Stimulated activated CD8-positive, alpha-beta memory T cell treated with anti-CD3 and anti-CD28 coated beads, Interleukin-4, amount 100 ng/mL, for 1 hour (primary cell): ENCODE measurements at places on chromosomes 7 and 10.

GRCh38 chr7:2523461-2523936 lies 3.9 kb downstream of the LFNG start:
- DNase-seq = no peak

- no peak for DNase-seq
These were observed 233.0 kb downstream of the DIP2C start for GRCh38 chr10:456486-456885.

DNA sequence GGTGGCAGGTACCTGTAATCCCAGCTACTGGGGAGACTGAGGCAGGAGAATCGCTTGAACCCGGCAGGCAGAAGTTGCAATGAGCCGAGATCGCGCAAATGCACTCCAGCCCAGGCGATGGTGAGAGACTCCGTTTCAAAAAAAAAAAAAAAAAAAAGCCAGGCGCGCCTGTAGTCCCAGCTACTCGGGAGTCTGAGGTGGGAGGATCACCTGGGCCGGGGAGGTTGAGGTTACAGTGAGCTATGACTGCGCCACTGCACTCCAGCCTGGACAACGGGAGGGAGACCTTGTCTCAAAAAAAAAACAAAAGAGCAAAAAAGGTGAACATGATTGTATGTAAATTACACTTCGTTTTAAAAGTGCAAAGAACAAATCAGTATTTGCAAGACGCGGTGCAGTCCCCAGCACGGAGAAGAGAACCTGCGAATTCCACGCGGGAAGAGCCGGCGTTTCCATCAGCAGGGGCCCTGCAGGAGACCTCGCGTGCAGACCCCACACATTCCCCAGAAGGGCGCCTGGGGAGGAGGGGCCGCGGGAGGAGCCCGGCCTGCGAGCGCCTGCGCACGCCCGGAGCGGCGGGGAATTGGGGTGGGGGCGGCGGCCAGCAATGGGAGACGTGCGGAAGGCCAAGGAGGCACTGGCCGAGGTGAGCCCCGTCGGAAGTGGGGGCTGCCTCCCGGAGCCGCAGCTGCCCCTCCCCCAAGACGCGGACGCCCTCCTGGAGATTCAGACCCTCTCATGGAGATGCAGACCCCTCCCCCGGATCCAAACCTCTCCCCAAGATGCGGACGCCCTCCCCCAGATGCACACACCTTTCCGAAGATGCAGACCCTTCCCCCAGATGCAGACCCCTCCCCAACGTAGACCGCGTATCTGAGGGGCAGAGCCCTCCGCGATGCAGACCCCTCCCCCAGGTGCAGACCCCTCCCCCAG lies 16.7 kb upstream of the SUN1 start:
- DNase-seq = no peak

GRCh38 chr10:21511946-21512572 lies 13.4 kb downstream of the SKIDA1 start:
- DNase-seq = no peak

GRCh38 chr10:49299816-49300139 lies 808 bp downstream of the C10orf71 start:
- DNase-seq = no peak

DNA sequence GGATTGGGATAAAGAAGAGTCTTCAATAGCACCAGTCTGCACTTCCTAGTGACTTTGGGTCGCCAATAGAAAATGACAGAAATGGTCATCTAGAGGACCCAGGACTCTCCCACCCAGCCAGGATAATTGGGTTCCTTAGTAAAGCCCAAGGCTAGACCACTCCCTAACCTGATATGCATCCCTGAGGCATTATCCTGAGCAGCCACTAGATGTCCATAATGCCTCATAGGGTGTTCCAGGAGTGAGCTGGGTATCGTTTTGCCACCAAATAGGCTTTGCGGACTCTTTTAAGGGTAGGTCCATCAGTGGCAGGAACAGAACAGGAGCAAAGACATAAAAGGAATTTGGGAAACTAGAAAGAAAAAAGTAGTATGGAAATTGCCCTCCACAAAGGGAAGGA lies 4.5 kb upstream of the LRRC4 start:
- DNase-seq = no peak

DNA sequence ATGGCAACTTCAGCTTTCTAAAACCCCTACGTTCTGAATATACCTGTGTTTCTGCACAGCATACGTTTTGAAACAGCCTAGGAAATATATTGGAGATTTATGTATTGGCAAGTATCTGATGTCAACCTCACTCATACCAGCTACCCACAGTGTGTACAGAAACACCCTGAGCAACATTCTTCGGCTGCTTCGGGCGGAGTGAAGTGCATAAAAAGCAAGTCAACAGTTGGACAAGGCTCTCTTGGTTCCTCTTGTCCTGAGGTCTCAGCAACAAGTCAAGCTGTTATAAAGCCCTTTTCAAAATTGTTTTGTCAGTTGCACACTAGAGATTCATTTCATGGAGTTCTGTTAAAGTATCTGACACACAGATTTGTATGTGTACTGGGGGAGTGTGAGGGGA lies 40.0 kb upstream of the PAPSS2 start:
- no peak for DNase-seq

DNA sequence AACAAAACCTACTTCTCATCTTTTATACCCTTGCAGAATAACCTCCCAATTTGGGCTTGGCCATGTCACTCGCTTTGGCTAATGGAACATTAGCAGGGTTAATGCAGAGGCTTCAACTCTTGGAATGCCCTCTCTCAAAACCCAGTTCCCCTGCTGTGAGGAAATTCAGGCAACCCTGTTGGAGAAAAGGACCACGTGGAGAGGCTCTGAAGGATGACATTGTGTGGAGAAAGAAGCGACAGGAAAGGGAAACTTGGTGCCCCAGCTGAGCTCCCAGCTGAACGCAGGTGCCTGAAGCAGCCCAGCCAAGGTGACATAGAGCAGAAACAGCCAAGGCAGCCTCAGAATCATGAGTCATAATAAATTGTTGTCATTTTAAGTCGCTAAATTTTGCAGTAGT lies 214.2 kb upstream of the GHITM start:
- no peak for DNase-seq

DNA sequence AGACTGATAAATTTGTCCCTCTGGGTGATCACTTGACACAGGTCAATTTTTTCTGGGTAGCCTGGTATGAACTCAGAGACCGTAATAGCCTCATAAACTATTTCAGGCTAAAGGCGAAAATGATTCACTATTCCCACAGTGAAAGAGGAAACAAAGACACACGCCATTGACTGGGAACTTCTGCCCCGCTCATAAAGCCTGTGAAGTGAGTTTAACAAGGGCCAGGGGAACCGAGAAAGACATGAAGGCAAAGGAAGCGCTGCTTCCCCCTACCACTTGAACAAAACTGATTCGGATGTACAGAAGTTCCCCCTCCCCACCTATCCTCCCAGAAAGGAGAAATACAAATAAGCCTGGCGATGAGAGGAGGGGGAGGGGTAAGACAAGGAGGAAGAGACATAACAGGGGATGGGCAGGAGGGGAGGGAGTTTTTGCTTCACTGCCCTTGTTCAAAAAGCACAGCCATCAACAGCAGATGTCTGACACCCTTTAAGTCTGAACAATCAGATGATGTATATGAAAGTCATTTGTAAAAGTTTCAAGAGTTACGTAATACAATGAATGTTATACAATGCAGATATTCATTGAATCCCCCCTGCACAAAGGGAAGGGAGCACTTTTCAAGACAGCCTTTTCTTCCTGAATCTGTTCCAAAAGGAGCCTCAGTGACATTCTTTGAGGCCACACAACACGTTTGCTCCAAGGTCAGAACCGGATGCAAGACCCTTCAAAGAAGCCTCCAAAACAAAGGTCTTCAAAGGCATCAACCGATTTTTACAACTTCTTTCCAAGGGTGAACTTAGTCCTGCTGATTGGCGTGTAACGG lies 734 bp downstream of the ABCB4 start:
- no peak for DNase-seq

DNA sequence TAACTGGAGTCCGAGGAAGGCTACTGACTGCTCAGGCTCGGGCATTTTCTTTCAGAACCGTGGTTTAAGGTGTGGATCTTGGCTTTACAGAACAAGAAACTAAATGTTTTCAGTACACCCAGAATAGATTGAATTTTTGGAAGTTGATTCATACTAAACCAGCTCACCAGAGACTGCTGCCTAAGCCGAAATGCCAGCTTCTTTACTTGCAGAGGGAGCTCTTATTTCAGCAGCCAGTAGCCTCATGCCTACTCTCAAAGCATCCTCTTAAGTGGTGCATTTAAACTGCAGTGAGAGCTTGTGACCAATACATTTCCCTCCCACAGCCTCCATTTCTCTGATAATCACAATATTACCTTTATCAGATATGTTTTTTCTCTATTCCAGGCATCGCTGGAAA lies 615.1 kb downstream of the SUGCT start:
- no peak for DNase-seq

DNA sequence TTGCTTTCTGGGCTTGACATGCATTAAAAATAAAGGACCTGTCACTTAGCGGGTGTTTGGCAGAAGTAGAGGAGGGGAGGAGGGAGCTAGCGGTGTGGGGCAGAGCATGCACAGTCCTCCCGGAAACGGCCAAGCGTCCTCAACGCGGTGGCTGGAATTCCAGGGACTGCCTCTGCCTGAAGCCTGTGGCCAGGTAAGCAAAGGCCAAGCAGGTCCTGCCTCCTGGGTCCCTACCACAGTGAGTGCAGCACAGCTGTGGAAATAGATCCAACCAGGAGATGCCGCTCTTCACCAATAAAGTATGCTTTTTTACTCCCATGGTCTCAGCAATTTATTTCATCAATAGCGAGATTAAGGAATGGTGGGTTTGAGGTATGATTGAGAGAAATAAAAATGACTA lies 323.4 kb downstream of the WDR37 start:
- DNase-seq = no peak

- DNase-seq = no peak
These were observed 661 bp downstream of the HECTD2 start for GRCh38 chr10:91410638-91411371.

DNA sequence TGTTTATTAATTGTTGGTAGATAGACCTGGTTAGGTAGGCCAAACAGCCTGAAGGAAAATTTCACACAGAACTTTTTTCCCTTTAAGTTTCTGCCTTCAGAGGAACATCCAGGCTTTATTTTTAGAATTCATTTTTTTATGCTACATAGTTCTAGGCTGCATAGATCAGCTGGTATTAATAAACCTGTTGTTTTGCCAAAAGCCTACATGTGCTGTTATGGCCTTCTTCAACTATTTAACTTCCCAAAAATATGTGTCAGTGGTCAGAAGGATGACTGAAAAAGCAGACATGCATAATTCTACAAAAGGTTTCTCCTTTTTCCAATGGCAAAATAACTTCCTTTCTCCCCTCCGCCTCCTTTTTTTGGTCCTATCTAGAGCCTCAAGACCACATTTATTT lies 303.0 kb upstream of the DKK1 start:
- DNase-seq = no peak

DNA sequence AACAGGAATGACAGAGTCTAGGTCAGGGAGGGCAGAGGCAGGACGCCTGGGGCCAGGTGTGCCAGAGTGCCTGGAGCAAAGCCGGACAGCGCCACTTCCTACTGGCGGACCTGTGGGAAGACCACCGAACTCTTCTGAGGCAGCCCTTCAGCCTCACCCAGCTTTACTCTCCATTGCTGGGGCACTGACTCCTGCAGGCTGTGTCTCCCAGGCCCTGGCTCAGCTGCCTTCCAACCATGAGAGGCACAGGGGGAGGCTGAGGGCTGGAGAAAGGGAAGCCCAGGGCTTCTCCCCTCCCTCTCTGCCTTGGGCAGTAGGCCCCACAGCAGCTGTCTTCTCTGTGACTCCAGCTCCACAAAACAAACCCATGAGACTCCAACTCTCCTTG lies 139.6 kb upstream of the UNC5B start:
- DNase-seq = no peak

- no peak for DNase-seq
These were observed 41.1 kb downstream of the BRI3 start for GRCh38 chr7:98322331-98323270.

- no peak for DNase-seq
These were observed 244.2 kb downstream of the IPMK start for GRCh38 chr10:58023341-58024073.

GRCh38 chr7:32890010-32890792 lies 1.4 kb downstream of the KBTBD2 start:
- peak; percentile 9 for DNase-seq

- no peak for DNase-seq
These were observed 145.1 kb downstream of the GNAI1 start for GRCh38 chr7:80279760-80280159.
